ENCODE measurements at places on chromosomes 3 and 15.

- no peak for DNase-seq
These were observed 276.6 kb downstream of the UACA start for GRCh38 chr15:70486451-70487386.

DNA sequence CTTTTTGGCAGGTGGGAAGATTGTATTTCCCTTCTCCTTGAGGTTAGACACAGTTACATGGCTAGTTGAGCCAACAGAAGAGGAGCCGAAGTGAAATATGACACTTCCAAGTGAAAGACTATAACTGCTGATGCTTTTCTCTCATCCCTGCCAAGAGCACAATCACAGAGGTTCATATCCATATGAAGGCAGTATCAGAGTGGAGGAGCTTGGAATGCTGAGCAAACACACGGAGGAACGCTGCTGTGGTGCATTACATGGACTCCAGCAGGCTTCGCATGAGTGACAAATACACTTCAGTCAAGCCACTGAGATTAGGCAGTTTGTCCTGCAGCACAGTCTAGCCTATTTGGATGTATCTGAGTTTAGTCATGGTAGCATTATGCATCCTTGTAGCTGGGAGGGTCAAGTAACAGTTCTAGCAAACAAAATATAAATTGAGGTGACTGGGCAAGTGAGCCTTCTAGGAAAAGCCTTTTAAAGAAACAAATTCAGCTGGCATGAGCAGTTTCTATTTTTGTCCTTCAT lies 5.4 kb downstream of the IQCF6 start:
- peak; percentile 1 for DNase-seq

- DNase-seq, result no peak
These were observed 30.7 kb upstream of the CLRN1 start for GRCh38 chr3:151003029-151003767.

DNA sequence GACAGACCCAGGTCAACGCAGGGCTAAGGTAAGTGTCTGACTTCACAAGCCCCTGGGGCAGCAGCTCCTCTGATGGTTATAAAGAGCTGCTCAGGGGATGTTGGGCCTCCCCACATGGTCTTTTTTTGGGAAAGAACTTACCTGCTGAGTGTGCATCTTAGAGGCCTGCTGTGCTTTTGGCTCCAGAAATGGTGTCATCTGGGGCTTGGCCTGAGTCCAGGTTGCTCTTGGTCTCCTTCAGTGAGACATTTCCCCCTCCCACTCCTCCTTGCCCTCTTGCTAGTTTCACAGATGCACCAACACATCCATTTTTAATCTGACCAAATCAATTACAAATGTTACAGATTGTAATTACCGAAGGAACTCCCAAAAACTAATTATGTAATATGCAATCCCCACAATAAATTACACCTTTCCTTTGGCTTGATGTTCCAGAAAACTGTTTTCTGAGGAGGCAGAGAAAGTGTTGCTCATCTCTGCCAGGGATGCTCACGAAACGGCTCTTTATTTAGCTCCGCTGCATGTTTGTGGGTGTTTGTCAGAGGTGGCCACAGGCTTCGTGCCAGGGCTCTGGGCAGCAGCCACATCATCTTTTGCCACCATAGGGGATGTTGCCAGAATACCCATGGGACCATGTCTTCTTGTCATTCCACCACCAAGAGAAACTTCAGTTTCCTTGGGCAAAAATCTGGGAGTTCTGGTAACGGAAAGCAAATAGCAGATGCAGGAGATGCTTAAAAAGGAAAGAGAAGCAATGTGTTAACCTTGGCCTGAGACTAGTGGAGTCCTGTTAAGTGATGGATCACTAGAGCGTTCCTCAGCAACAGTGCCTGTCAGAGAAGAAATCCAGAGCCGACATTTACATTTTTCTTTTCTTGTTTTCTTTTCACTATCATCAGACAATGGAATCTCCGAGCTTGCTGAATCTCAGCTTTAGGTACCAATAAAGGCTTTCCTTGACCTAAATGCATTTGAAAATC lies 799.9 kb downstream of the AGBL1 start:
- no peak for DNase-seq

GRCh38 chr3:123481722-123482457 lies 33.0 kb upstream of the ADCY5 start:
- DNase-seq, result no peak

DNA sequence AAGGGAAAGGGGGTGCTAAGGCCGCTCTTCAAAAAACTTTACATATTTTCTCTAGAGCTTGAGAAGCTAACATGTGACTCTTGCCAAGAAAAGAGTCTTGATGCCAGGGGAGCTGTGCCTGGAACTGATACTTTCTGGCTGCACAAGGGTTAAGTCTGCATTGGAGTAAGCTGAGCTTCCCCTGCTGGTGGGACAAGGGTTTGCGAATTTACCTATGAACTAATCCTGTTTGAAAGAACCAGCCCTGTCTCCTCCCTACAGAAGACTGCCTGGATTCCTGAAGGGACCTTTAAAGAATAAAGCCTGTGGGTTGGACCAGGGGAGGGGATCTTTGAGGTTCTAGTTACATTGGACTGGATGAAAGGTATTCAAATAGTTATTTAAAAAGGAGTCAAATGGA lies 58.3 kb upstream of the EPHA3 start:
- no peak for DNase-seq

DNA sequence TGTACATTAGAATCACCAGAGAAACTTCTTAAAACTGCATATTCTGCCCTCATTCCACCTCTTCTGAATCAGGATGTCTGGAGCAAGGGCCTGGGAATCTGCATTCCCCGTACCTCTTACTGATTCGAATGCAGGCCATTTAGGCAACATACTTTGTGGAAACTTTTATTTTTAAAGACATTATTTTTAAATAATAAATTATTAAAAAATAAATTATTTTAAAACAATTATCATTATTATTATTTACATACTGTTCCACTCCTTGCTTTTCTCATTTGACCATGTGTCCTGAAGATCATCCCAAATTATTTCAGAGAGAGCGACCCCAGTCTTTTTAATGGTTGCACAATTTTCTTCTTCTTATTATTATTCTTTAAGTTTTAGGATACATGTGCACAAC lies 336.6 kb upstream of the TBC1D5 start:
- DNase-seq, result no peak

All from NCI-H510A (cell line).